ENCODE measurements at places on chromosomes 4 and X.

DNA sequence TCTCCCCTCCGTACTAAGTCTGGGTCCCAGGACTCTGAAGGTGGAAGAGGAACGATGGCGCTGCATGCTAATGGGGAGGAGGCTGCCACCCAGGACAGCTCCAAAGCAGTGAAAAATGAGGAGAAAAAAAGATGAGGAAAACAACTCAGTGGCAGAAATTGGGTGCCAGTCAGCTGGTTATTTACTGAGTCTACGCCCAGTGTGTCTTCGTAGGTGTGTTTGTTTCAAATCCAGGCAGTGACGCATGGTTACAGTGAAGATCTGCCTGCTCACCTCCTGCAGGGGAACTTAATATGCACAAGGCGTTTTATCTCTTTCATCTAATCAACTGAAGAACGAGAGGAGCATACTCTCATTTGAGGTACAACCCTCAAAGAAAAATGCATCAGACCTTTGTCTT is 70.9 kb upstream of the FBXW7 start:
- no peak for DNase-seq

DNA sequence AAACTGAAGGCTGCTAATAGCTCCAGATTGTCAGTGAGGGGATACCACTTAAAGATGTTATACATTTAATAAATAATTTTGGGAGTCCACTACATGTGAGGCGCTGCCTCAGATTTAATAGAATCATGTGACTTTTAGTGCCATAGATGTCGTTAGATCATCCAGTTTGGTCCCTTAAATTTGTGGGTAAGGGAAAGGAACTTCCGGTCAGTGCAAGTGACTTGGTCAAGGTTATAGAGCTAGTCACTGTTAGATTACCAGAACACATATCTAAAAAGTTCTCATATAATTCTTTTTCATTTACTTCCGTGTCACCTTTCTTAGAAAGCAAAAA is 529 bp upstream of the UBA6 start:
- no peak for DNase-seq

DNA sequence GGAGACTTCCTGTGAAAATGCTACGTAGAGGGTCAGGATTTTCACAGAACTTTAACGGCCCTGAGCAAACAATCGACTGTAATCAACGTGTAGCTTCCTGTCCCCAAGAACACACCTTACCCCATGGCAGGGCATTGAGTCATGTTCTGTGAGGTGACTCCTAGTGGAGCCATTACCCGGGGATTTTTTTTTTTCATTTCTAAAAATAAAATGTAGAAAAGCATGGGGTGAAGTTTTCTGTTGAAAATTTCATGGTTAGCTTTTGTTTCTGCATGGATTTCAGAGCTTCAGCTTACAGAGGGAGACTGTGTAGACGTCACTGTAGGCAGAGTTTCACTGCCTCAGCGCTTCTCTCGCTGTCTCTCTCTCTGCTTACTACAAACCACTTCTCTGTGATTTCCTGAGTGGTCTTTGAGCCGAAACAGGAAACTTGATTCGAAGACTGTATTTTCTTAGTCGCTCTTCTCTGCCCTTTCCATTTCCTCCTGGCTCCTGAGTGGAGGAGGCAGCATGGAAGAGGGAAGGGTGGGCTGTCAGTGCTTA is 111.7 kb downstream of the NFKB1 start:
- DNase-seq, result no peak

GRCh38 chrX:68994135-68994890 is 165.5 kb downstream of the EFNB1 start:
- no peak for DNase-seq

DNA sequence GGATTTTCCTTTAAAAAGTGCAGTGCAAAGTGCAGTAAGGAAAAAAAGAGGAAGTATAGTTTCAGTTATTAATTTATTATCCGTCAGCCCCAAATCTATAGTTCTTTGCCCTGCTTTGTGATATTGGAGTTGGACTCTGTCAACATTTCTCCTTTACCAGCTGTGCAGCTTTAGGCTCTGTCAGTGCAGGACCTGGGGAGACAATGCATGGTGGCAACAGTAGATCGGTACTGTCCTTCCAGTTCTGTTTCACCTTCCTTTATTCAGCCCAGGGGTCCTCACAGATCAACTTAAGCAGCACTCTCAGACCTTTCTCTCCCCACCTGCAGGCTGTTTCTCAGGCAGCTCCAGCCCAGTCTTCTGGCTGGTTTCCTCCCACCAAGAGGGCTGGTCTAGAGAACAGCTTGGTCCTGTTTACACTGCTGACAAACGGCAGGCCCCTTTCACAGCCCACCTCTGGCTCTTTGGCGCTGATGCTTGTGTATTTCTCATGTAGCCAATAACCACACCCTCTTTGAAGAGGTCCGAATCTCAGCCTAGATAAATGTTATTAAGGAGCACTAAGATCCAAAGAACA is 71.6 kb downstream of the MCUB start:
- DNase-seq, result no peak

DNA sequence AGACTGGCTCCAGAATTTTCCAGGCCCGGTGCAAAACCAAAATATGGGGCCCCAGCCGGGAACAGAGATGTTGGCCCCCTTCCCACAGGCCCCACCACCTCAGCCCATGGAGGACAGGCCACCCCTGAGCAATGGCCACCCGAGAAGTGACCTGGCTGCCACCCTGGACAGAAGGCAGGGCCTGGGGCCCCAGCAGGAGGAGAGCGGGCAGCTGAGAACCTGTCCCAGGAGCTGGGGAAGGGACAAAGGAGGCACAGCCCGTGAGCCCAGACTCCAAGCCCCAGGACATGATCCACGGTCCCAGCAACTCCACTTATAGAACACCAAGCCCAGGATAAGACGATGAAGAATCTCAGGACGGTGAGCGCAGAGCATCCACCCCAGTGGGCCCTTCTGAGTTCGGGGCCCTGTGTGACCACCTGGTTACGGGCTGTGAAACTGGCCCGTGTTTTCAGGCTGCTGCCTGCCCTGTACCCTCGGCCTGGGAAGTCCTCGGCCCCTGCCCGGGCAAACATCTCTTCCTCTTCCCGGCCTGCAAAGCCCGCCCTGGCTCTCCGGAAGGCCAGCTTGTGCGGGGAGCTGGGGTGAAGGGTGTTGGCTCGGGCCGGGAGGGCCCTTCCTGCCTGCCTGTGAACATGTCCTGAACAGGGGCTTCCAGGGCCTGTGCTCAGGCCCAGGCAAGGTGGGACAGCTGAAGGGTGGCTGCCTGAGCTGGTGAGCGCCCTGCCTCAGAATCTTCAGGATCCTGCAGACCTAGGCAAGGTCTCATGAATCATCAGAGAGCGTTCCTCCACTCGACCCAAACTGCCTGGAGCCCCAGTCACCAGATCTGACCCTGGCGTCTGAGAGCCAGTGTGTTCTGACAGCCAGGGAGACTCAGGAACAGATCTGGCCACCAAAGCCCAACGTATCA is 47.0 kb upstream of the MAN2B2 start:
- no peak for DNase-seq

DNA sequence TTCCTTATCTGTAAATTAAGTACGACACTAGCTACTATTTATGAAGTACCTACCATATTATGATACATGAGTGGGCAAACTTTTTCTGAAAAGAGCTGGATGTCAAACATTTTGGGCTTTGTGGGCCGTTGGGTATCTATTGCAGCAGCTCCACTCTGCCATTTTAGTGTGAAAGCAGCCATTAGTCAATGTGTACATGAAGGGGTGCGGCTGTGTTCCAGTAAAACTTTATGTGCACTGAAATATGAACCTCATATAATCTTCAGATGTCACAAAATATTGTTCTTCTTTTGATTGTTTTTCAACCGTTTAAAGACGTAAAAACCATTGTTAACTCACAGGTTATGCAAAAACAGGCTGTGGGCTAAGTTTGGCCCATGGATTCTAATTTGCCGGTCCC is 14.1 kb downstream of the PRPS2 start:
- no peak for DNase-seq

DNA sequence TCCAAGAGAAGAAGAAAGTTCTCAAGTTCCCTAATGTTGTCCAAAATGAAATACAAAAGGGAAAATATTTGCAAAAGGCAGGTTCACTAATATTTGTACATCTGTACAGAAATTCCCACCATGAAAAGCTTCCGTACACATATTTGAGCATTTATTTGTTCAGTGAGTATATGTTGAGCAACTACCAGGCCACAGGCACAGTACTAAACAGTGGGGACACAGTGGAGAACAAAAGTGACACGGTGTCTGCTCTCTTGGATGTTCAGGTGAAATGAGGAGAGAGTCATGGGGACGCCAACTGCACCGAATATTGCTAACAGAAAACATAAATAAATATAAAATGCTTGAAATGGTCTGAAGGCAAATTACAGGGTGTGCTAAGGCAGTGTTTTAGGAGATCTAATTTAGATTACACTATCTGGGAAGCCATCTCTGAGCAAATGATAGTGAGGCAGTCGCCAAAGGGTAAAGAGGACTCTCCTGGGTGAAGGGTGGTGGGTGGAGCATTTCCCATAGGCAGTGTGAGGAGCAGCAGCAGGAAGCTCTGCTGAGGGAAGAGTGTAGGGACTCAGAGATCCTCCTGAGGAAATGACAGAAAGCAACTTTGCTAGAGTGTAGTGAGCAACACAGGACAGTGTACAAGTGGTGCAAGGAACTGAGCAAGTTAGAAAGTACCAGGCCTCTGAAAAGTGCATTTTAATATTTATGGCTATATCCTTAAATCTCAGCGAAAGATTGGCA is 375.2 kb downstream of the GALNTL6 start:
- no peak for DNase-seq

DNA sequence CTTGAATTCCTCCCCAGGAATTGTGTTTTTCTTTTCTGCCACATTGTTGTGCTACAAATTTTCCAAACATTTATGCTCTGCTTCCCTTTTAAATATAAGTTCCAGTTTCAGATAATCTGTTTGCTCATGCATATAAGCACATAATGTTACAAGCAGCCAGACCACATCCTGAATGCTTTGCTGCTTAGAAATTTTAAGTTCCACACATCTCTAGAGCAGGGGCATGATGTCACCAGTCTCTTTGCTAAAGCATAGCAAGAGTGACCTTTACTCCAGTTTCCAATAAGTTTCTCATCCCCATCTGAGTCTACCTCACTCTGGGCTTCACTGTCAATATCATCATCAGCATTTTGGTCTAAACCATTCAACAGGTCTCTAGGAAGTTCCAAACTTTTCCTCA is 932.5 kb downstream of the SH3BGRL start:
- DNase-seq, result no peak

GRCh38 chrX:40061005-40061404 is 36.8 kb downstream of the BCOR start:
- DNase-seq, result no peak

- DNase-seq, result no peak
Observed at GRCh38 chrX:64975491-64975890, 759 bp downstream of the ZC4H2 start.

GRCh38 chr4:146762016-146762415 is 123.3 kb downstream of the POU4F2 start:
- no peak for DNase-seq

GRCh38 chr4:165403637-165404036 is 24.8 kb downstream of the CPE start:
- no peak for DNase-seq

GRCh38 chr4:82948647-82949204 is 48.2 kb downstream of the THAP9 start:
- DNase-seq, result no peak

GRCh38 chr4:101148551-101148950 is 198.8 kb downstream of the PPP3CA start:
- no peak for DNase-seq

DNA sequence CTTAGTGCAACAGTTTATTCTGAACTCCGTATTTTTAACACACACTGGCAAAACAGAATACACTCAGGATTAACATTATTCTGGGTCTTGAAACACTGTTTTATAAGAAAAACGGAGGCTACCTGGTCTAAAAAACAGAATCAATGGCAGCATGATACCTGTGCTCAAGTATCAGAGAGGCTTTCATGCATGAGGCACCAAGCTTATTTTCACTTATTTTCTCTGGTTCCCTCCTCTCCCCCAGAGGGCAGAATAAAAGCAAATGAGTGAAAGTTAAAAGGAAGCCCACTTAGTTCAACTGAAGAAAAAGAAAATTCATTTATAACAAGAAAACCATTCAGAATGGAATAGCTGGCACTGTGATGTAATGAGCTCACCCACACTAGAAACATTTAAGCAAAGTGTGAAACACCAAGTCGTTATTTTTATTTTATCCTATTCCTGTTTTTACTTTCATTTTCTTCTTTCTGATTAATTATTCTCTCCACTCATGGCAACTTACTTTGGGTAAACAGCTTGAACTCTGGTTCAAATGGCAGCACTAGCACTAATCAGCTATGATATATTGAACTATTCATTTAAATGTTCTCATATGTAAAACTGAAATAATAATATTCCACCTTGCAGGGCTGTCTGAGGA is 211.8 kb downstream of the PPP3CA start:
- no peak for DNase-seq

DNA sequence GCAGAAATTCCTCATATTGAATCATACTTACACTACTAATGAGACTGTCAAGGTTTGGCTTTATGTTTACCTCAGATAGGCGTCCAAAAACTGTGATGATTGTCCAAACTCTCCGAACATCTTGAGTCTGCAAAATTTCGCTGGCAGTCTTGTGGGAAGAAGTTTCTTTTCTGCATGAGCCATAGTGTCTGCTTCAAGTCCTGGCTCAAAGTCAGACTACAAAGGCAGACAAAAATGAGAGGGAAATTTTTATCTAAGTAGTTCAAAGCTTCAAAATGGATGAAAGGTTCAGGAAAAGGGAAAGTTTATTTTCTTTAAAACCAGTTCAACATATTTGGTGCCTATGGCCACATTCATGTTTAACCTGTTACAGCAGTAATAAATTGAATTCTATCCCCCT is 40.7 kb downstream of the PALLD start:
- DNase-seq, result no peak

- no peak for DNase-seq
Observed at GRCh38 chrX:43592597-43592996, 63.5 kb upstream of the MAOA start.

GRCh38 chrX:121008920-121009319 is 23.4 kb upstream of the CT47A1 start:
- no peak for DNase-seq

- no peak for DNase-seq
Observed at GRCh38 chrX:100939333-100939732, 10.6 kb upstream of the XKRX start.

GRCh38 chr4:47084795-47085194 is 53.4 kb downstream of the GABRB1 start:
- DNase-seq, result no peak

DNA sequence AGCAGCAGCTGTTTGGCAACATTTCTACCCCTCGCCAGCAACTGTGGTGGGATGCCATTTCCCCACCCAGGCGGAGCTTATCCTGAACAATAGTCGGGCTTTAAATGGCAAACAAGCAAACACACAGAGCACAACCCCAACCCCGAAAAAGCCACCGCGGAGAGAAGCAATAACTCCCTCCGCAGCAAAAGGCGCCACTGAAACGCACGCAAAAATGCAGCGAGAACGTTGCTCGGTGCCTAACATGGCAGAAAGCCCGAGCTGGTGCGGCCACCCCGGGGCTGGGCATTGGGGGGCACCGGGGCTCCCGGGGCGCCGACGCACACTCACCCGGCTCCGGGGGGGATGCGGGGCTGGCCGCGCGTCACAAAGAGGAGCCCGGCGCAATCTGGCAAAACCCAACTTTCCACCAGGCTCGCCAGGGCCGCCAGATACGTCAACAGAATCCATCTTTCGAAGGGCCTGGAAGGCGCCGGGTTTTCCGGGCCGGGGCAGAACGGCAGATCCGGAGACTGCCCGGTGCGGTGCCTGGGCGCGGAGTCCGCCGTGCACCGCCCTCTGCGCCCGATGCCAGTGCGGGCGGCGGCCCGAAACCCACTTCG is 818 bp downstream of the RAI2 start:
- DNase-seq, result no peak

GRCh38 chr4:6338175-6338950 is 68.7 kb downstream of the WFS1 start:
- DNase-seq, result no peak
